ENCODE measurements at places on chromosomes 7 and 10.

DNA sequence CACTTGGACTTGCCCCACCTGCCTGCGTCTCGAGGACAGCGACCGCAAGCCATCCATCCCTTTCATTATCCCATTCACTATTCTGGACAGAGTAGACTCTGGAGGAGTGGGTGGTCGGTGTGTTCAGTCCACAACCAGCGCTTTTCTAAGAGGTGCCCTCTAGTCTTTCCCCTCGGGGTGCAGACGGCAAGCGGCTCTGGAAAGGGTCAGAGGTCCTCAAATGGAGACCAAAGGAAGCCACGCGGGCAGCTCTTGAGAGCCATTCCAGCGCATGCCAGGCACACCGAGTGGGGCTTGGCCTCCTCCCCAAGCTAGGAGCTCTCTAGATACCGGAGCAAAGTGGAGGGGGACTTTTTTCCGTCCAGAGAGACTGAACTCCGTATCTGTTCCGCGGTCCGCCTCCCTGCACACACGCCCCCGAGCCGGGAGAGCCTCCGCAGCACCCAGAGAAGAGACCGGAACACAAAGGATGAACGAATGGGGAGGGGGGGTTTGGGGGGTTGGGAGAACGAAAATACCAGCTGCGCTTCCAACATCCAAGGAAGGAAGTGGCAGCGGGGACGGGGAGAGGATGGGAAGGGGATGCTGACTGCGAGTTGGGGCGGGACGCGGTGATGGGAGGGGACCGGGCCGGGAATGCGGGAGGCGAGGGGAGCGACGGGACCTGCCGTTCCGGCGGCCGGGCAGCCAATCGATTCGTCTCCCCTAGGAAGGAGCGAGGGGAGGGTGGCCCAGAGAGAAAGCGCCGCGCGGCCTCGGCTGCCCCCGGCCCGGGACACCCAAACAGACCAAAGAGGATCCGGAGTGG, 515 bp downstream of the GSDME start:
- no peak for DNase-seq

DNA sequence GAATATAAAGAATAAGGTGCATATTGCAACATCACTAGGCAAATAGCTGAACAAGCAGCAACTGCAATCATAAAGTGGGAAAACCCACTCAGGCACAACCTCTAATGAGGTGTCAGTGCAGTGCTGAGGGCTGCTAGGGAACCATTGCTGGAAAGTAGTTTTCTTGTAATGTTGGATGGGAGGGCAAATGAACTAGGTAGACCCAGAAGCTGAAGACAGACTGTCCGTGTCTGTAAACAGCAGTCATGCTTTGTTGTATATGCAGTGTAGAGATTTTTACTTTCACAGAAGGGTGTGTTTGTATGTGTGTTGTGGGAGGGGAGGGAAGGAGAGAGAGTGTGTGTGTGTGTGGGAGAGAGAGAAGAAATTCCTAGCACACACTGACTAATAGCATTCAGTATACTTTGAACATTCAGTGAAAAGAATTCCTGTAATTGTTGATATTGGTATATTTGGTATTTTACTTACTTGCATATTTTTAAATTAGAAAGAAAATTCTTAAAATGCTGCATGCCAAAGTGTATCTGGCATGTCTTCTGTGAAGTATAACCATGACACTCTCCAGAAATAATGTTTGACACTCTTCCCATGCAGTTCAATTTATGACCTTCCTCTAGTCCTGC, 28.8 kb downstream of the ITGB8 start:
- DNase-seq = no peak

- DNase-seq = no peak
Observed at GRCh38 chr10:7239312-7239985, 171.4 kb downstream of the SFMBT2 start.

- no peak for DNase-seq
Observed at GRCh38 chr7:7761974-7762779, 43.8 kb upstream of the RPA3 start.

- DNase-seq = no peak
Observed at GRCh38 chr10:95513008-95513589, 48.1 kb downstream of the SORBS1 start.

DNA sequence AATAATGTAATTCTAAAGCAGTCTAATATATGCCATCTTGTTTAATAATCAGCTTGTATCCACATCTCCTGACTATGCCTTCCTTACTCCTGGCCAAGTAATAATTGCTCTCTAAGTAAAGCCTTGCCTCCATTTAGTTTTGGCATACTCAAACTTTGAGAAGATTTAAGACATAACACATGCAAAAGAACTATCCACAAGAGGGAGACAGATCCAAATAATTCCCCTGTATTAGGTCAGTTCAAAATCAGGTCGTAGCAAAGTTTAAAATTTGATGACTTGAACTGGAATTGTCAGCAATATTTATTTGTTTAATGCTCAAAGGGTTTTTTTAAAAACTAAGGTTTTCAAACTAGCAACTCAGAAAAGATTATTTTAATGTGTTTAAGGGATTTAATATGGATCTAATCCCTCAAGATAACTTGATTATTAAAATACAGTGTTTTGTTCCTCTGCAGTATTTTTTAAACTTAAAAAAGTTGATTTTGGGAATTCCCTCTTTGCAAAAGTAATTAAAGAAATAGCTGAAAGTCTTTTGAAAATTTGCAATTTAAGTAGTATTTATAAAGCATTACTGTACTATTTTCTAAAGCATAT, 95.3 kb downstream of the HDAC9 start:
- no peak for DNase-seq

DNA sequence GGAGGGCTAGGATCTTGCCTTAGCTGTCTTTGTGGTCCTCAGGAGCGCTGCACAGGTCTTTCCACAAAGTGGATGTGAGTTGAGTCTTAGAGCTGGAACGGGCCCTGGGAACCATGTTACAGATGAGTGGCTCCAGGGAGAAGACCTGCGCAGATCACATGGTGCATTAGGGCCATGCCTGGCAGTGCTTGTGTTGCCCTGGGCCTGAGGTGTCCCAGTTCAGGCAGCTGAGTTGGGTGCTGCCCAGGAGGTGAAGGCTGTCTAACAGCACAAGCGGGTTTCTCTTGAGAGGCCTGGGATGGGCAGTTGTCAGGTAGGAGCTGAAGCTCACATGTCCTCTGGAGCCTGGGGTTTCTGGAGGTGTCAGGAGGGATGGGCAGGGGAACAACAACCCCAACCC, 33.7 kb upstream of the ANKRD2 start:
- no peak for DNase-seq

- no peak for DNase-seq
Observed at GRCh38 chr7:83976302-83976701, 218.3 kb downstream of the SEMA3A start.
